ENCODE measurements at places on chromosomes 11 and 22.

DNA sequence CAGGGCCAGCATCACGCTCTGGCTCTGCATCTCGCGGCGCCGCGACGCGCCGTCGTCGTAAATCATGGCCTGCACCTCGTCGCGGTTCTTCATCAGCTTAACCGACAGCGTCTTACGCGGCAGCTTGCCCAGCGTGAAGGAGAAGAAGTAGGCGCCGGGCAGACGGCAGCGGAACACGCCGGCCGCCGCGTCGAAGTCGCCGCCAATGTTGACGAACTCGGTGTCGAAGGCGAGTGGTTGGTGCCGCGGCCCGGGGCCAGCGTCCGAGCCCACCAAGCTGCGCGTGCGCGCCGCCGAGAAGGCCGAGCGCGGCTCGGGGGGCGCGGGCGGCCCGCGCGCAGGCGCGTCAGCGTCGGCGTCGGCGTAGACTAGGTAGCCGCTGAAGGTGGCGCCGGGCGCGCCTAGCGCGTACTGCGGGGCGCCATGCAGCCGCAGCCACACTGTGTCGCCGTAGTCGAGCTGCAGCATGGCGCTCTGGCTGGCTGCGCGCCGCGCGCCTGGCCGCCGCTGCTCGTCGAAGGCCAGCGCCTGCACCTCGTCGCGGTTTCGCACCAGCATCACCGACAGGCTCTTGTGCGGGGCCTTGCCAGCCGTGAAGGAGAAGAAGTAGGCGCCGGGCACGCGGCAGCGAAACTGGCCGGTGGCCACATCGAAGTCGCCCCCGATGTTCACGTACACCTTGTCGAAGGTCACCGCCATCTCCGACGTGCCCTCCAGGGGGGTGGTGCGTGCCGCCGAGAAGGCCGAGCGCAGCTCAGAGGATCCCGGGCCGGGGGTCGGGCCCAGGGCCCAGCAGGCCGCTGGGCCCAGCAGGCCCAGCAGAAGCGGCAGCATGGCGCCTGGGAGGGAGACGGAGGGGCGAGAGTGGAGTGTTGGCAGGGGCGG lies 3.7 kb downstream of the FAM180B start:
- no peak for DNase-seq

- peak; percentile 30 for DNase-seq
These were observed 1.2 kb upstream of the ZFP91 start for GRCh38 chr11:58577555-58578135.

DNA sequence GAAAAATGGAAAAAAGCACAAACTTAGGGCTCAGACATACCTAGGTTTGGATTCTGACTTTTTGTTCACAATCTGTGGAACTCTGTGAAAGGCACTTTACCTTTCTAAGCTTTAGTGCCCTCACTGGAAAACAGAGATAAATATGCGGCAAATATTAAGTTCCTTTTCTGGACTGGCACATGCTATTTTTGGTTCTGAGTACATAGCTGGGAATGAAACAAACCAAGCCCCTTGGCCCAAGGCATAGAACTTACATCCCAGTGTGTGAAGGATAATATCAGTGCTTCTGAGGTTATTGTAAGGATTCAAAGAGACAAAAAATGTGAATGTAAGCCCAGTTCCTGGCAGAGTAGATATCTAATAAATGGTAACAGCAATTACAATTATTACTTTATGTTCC lies 227.5 kb downstream of the ADAMTS15 start:
- DNase-seq, result no peak

- DNase-seq, result peak; percentile 37
These were observed 1425.8 kb downstream of the TBC1D22A start for GRCh38 chr22:48188231-48188721.

DNA sequence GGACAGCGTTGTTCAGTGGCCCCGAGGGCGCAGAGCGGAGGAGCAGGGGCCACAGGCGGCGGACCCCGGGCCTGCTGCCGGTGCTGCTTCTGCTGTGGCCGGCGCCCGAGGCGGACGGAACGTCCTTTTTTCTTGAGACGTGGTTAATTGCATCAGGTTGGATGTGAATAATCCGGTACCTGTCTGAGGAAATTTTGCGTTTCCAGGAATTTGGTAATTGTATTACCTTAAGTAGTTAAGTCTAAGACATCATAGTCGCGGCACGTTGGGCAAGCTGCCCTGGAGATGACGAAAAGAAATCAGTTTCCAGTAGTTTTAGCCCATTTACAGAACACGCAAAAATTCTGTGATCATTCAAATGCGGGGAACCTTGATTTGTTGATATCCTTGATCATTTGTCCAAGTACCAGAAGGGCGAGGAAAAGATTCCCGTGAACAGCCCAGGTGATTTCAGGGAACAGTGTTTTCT lies 789 bp downstream of the SPECC1L start:
- DNase-seq, result no peak

- no peak for DNase-seq
These were observed 74.7 kb downstream of the NARS2 start for GRCh38 chr11:78499971-78500370.

GRCh38 chr11:47109727-47110246 lies 66.9 kb downstream of the ARFGAP2 start:
- DNase-seq, result peak; percentile 9

DNA sequence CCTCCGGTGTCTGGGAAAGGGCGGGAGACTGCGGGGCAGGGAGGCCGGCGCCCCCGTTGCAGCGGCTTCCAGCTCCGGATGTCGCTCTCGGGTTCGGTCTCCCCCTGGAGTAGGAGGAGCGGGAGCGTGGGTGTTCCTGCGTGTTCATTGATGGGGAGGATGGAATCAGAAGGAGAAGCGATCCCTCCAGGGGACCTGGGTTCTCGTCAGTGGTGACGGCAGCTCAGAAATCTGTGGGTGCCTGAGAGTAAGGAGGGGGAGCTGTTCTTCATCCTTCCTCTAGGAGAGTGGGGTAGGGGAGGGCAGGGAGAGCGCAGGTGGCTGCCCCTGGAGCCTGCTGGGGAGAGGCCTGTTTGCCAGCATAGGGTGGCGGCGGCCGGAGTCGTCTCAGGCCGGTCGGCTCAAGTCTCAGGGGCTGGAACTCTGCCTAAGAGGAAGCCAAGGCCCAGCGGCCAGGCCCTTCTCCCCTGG lies 1.1 kb downstream of the UBASH3B start:
- DNase-seq, result peak; percentile 40

GRCh38 chr22:19719050-19719482 lies 4.3 kb upstream of the GP1BB start:
- no peak for DNase-seq

- DNase-seq, result no peak
These were observed 85.0 kb downstream of the CABIN1 start for GRCh38 chr22:24095826-24096757.

- DNase-seq, result no peak
These were observed at the start of gene APOBEC3H for GRCh38 chr22:39097098-39098020. APOBEC3H (plus strand) TSS chr22:39097244; CDS start chr22:39100279, 3,035 bp downstream.

GRCh38 chr11:25396847-25397246 lies 900.0 kb downstream of the LUZP2 start:
- no peak for DNase-seq

GRCh38 chr11:6249770-6250555 lies 9.7 kb upstream of the CCKBR start:
- DNase-seq, result peak; percentile 80

DNA sequence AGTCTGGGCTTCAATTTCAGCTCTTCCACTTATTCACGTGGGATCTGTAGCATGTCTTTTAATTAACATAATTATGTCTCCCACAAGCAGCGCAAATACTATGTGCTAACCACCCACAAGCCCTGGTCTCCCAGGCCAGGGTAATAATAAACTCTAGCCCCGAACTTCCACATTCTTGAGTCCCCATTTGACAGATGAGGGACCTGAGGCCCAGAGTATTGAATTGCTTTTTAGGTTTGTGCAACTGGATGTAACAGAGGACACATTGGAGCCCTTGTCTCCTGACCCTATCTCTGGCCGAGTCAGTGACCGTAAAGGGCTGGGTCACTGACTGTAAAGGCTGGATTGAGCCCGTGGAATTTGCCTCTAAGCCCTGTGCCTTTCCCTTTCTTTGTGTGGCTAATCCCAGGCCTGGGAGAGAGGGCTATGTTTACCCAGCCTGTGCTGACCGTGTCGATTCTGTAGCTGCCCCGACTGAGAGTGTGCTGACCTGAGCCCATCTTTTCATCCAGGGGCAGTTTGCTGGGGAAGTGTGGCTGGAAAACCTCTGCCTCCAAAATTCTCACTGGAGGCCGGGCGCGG lies 3.9 kb downstream of the CRYBB2 start:
- no peak for DNase-seq

GRCh38 chr11:105574974-105575373 lies 34.9 kb upstream of the GRIA4 start:
- DNase-seq, result no peak

GRCh38 chr22:49400136-49400940 lies 427.3 kb downstream of the BRD1 start:
- no peak for DNase-seq

DNA sequence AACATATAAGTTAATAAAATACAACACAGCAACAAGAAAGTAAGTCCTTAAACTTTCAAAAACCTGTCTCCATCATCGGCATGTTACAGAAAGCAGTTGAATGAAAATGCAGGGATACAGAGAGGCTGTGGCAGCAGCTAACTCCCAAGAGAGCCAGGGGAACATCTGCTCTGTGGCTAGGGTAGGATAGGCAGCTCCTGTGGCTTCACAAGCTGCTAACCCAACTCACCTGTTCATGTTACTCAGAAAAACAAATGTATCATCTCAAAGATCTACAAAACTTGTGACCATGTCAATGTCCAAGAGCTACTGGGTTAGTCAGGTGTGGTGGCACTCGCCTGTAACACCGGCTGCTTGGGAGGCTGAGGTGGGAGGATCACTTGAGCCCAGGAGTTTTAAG lies 15.2 kb upstream of the PLAAT3 start:
- DNase-seq, result no peak

DNA sequence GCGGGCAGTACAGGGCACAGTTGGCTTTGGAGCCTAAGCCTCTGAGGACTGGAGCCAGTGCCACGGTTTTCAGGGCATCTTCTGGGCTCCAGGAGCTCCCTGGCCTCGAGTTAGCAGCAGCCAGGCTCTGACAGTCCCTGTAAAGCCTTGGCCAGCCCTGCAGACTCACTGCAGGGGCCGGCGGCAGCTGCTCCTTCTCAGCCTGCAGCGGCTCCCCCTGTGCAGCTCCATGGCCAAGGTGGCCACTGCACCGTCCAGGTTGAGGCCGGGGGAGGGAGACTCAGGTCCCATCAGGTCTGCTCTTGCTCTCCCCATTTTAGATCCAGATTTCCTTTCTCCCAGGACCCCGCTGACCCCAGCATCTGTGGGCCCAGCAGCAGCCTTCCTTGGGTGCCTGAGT lies 1461.1 kb downstream of the BRD1 start:
- DNase-seq, result no peak

DNA sequence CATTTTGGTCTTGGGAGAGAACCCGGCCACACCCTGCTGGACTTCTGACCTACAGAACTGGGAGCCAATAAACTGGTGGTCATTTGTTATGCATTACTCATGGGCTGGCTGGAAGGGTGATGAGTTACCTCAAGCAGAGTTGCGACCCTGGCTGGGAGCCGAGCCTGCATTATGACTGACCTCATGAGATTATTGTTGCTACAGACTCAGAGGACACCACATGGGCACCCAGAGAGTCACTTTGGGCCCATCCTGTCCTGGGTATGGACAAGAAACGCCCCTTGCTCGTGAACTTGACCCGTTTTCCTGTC lies 531.7 kb downstream of the TBC1D22A start:
- peak; percentile 76 for DNase-seq

GRCh38 chr11:1259076-1259461 lies 36.2 kb downstream of the MUC5B start:
- DNase-seq, result no peak

DNA sequence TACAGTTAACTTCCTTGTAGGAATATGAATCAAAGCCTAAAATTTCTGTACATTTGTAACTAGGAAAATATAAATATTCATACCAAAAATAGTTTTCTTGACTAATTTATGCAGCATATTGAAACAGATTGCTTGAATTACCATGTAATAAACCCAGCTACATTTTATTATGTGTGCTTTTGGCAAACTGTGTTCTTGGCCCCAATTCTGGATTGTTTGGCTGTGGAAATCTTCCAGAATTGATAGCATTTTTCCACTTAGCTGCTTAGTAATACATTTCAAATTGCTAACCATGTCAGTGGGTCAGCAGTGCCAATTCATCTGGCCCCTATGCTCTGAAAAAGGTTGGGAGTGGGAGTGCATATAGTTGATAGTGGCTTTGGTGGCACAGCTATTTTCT lies 32.3 kb downstream of the PDHX start:
- peak; percentile 47 for DNase-seq

DNA sequence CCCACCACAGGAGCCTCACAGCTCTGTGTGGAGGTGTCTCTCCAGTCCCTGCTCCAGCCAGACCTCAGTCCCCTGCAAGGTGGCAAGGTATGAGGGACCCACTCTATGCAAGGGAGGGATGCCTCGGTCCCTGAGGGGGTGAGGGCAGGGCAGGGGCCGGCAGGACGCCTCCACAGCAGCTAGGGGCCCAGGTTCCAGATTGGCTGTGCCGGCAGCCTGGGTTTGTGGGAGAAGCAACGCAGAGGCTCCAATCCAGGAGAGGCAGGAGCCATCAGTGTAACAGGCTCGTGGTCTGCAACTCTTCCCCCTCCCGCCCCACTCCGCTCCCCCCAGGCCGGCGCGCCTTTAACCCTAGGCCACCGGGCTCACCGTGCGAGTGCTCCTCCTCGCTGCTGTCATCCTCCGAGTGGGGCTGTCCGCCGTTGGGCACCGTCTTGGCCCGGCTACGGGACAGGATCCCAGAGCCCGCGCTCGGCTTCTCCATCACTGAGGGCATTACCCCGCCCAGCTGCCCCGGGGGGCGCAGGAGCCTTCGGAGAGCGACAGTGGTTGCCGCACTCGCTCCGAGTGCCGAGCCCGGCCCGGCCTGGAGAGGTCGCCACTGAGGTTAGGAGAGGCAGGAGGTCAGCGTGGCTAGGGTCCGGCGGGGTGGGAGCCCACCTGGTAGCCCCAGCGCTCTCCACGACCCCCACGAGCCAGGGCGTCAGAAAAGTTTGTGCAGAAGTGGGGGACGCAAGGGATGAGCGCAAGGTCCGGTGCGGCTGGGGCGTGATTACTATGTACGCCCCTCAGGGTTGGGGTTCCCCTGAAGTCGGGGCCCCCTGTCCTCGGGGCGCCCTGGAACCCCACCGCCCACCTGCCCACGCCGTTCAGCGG lies 765 bp downstream of the RCOR2 start:
- DNase-seq, result peak; percentile 73

DNA sequence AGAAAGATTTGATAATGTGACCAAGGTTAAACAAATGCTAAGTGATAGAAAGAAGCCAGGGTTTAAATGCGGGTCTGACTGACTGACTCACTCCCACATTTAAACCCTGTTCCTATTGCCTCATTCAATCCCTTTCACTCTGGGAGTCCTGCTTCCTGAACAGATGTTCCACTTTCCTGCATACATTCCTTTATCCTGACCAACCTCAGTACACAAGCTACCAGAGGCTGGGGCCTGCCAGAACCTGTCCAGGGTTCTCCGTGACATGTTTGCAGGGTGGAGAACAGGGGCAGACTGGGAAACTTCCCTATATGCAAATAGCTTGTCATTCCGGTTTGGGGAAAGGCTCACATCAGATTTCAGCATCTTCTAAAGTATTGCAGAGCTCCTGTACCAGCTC lies 3.0 kb upstream of the ANKK1 start:
- peak; percentile 87 for DNase-seq

DNA sequence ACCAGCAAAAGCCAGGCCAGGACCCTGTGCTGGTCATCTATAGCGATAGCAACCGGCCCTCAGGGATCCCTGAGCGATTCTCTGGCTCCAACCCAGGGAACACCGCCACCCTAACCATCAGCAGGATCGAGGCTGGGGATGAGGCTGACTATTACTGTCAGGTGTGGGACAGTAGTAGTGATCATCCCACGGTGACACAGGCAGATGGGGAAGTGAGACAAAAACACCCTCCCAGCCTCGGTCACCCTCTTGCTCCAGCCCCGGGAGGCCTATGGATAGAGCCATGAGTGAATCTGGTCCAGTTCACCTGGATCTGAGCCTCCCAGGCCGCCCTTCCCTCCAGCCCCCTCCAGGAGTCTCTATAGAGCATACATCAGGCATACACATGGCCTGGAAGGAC lies 115.2 kb upstream of the IGLL5 start:
- DNase-seq, result no peak

Measured in AG20443 (cell line).